ENCODE measurements at places on chromosomes 1 and 21.

- DNase-seq: peak; percentile 7
Measured at GRCh38 chr1:119327094-119327449, 41.5 kb upstream of the HAO2 start.

GRCh38 chr1:9071554-9072235 is 2.3 kb upstream of the SLC2A5 start:
- DNase-seq: no peak

DNA sequence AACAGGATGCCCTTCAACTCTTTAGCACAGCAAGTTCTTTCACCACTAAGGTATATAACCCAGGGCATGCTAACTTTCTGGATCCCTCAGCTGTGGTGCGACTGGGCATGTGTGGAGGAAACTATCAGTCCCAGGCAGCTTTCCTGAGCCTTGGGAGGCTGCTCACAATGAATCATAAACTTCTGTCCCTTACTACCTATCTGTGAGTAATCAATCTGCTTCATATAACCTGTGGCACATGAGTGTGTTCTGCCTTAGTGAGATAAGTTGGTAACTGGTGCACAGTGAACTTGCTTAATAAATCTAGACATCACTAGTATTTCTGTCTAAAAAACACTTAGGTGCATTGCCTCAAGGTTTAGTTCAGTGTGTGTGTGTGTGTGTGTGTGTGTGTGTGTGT is 158.0 kb downstream of the GPATCH2 start:
- DNase-seq: no peak

GRCh38 chr1:167654975-167655575 is 25.0 kb downstream of the RCSD1 start:
- DNase-seq: no peak

DNA sequence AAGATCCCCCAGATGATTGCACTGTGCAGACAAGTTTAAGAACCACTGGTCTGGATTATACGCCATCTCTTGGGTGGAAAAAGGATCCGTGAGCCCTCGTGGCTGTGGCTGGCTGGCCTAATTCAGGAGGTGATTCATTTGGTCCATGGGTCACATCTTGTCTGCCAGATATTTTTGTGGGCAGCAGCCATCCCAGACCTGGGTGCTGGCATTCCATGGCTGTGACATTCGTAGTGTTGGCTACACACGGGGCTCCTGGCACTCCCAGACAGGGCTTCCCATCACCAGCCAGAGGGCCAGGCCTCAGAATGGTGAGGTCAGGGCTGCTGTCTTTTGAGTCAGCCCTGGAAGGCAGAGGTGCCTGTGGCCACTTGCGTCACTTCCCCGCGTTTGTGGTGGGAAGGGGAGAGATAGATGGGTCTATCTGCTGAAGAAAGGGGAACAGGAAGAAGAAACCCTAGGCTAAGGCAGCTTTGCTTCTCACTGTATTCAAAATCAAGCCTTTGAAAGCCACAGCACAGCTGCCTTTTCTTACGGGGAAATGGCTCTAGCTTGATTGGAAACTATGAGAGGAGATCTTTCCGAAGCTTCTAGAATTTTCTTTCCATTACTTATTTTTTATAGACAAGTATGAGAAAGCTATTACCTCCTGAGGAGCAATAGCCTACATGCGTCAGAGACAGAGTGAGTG is 32.4 kb downstream of the EIF2D start:
- DNase-seq: peak; percentile 64

DNA sequence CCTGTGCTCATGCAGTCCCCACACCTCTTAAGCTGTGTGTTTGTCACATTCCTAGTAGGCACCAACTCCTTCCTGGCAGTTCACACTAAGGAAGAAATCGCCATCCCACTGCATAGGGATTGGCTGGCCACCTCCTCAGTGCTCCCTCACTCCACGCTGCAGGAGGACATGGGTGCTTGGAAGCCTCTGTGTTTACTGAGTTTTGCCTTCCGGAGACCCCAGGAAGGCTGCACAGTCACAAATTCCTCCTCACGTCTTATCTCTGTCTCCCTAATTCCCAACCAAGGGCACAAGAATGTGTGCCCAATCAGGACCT is 93.8 kb upstream of the GALNT2 start:
- no peak for DNase-seq

- DNase-seq: no peak
Measured at GRCh38 chr1:75392278-75392677, 218.6 kb downstream of the SLC44A5 start.

- DNase-seq: peak; percentile 29
Measured at GRCh38 chr1:153957744-153958110, 685 bp downstream of the CRTC2 start.

DNA sequence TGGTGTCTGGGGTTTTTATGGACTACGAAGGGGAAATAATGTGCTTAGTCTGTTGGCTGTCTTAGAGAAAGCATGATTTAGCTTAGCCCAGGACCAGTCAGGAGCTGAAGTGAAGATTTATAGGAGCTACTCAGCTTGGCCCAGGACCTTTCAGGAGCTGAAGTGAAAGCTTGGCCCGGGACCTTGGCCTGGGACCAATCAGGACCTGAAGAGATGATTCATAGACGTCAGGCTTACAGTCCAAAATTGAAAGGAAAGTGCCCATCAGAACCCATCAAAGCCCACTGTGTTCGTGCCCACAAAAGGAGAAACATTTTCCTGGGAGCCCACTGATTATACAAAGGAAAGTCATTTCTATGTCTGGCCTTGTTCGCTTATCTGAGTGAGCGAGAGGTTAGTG is 35.6 kb downstream of the MSTO1 start:
- peak; percentile 20 for DNase-seq

DNA sequence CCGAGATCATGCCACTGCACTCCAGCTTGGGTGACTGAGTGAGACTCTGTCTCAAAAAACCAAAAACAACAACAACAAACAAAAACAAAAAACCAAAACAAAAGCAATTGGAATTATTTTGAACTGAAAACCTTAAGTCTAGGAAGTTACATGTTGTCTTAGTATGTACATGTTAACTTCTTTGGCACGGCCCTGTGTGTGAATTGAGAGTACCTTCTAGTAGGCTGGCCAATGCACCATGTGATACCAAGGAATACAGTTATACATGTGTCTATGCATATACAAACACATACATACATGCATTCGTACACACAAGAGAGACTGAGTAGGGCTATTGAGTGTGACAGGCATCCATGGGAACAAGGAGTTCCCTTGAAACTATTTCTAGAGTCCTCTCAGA is 18.6 kb downstream of the TPTE start:
- no peak for DNase-seq

DNA sequence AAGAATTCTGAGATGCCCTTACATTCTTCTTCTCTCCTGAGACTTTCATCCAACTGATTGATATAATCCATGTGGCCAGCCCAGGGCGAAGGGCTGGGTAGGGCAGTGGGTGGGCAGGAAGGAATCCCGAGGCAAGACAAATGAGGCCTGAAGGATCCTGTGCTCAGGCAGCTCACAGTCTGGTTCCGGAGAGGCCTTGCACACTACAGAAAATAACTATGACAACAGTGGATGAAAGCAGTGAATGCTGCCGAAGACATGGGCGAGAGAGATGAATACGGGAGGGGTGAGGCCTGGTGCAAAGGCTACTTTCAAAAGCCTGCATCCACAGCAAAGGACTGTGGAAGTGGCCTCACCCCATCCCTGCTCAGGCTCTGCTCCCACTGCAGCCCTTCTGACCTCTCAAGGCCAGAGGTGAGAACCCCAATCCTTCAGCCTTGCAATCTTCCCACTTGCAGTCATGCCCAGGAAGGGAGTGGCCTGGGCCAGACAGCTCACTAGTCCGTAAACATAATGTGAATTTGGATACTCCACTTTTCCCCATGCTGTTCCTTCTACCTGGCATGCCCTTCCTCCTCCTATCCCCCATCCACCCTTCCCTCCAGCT is 183.7 kb upstream of the EDN2 start:
- no peak for DNase-seq

DNA sequence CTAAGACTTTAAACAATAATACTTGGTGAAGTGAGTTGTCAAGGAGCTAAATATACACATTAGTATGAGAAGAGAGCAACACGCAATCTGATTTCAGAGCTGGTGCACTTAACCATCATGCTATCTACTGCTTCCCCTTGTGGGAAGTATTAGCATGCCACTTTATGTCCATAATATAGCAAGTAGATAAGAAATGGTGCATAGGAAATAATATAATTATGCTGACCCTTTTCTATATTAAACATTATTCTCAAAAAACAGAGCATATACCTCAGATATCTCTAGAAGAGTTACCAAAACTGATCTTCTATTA is 63.4 kb downstream of the MAGI3 start:
- DNase-seq: no peak

- DNase-seq: no peak
Measured at GRCh38 chr1:11413986-11414391, 65.0 kb upstream of the DISP3 start.

- no peak for DNase-seq
Measured at GRCh38 chr1:201724039-201724765, 104.8 kb upstream of the IPO9 start.

- DNase-seq: no peak
Measured at GRCh38 chr21:33116676-33117075, 46.7 kb downstream of the OLIG1 start.

DNA sequence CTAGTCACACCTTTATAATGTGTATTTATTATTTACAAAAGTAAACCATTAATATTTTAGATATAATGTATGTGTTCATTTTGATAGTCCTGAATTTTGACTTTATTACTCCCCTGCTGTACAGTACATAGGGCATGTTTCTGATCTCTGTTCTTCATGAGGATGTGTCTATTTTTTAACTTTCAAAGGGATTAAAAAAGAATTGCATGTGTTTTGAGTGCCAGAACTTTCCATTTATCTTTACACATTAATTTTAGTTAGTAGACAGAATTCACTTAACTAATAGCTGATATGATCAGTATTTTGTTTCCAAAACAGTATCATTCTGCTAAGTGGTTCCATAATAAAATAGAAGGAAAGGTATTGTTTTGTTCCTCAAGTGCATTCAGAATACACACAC is 3.1 kb downstream of the PBX1 start:
- DNase-seq: no peak

DNA sequence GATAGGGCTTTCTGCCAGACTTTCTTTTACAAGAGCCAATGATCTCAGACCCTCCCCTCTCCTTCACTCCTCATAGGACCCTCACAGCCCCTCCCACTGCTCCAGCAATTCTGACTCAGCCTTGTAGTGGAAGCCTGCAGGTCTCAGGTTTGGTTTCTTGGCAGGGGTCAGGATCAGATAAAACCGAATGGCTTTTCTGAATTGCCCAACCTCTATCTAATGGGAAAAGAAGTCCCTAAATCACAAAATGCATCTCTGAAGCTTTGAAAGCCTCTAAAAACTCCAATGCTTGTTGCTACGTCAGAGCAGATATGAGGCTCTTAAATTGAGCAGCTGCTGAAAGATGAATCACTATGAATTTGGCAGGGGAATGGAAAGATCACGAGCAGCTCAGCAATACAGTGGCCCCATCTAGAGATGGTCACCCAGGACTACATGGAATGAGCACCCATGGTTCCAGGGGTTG is 74.5 kb downstream of the NID1 start:
- DNase-seq: peak; percentile 41

- peak; percentile 66 for DNase-seq
Measured at GRCh38 chr21:32844653-32845436, 73.3 kb upstream of the PAXBP1 start.

DNA sequence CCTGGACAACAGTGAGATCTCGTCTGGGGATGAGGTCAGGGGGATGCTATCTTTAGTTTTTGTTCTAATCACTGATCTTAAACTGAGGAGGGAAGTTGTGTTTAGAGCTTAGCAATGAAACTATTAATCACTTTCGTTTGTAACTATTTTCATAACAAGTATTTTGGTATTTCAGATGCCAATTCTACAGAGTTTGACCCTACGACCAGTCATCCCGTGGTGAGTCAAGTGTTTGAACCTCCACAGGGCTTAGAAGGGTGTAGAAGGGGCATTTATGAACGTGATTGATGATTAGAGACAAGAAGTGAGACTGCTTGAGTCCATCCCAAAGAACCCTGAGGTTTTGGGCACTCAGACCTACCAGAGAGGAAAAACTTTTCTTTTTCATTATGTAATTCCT is 15.6 kb downstream of the SLFNL1 start:
- DNase-seq: peak; percentile 52

Data from EL (cell line).